ENCODE measurements at places on chromosomes 16 and 17. TPM values are rescaled to one million over a fixed set of nuclear protein-coding genes. Genes with fewer than 3 reads are reported as not detected.

DNA sequence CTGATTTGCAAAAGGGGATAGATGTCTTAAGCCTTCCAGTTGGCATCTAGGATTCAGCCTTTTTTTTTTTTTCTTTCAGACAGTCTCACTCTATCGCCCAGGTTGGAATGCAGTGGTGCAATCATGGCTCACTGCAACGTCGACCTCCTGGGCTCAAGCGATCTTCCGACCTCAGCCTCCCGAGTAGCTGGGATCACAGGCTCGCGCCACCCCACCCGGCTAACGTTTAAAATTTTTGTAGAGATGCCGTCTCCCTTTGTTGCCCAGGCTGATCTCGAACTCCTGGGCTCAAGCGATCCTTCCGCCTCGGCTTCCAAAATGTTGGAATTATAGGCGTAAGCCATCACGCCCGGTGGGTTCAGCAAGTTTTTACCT is 571 bp upstream of the CCP110 start:
- peaks cover 45% of the 10 kb centered on the region for H3K4me1 ChIP-seq
- H3K27me3 ChIP-seq, result no peaks in the 10 kb centered on the region
- H3K27ac ChIP-seq, result no peak overlapping the region
- peaks cover 4% of the 10 kb centered on the region for H3K36me3 ChIP-seq

- no peak within 1 kb of the TSS for H3K27ac ChIP-seq
- DNase-seq, result peak; percentile 79
- H3K27me3 ChIP-seq, result peaks cover 78% of the 10 kb centered on the region
- no peaks in the 10 kb centered on the region for H3K36me3 ChIP-seq
- peak within 1 kb of the TSS; percentile 59 for H3K4me3 ChIP-seq
Observed at GRCh38 chr16:86566601-86566965, at the start of gene FOXC2. Gene FOXC2 (plus strand): TSS chr16:86566829. CDS start chr16:86567336, 507 bp downstream.

DNA sequence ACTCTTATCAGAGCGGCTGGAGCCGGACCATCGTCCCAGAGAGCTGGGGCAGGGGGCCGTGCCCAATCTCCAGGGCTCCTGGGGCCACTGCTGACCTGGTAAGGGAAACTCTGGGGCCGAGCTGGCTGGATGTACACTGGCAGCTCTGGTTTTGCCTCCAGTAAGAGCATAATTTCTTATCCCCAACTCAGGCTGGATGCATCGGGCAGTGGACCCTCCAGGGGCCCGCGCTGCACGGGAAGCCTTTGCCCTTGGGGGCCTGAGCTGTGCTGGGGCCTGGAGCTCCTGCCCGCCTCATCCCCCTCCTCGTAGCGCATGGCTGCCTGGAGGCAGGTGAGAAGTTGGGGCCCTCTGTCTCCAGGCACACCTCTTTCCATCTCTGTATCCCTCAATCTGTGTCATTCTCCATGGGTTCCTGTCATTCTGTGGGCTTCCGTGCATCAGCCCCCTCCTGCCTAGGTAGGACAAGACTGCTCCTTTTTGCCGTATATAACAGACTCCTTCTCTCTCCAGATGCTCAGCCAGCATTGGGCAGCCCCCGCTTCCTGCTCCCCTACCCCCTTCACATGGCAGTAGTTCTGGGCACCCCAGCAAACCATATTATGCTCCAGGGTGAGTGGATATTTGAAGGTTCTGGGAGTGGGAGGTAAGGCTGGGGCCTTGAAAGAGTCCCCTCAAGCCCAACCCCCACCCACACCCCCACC is 9.4 kb upstream of the TMEM88 start:
- DNase-seq, result no peak
- H3K27ac ChIP-seq, result peak overlapping the region; percentile 97
- peaks cover 3% of the 10 kb centered on the region for H3K36me3 ChIP-seq
- H3K4me1 ChIP-seq, result peaks cover 87% of the 10 kb centered on the region

DNA sequence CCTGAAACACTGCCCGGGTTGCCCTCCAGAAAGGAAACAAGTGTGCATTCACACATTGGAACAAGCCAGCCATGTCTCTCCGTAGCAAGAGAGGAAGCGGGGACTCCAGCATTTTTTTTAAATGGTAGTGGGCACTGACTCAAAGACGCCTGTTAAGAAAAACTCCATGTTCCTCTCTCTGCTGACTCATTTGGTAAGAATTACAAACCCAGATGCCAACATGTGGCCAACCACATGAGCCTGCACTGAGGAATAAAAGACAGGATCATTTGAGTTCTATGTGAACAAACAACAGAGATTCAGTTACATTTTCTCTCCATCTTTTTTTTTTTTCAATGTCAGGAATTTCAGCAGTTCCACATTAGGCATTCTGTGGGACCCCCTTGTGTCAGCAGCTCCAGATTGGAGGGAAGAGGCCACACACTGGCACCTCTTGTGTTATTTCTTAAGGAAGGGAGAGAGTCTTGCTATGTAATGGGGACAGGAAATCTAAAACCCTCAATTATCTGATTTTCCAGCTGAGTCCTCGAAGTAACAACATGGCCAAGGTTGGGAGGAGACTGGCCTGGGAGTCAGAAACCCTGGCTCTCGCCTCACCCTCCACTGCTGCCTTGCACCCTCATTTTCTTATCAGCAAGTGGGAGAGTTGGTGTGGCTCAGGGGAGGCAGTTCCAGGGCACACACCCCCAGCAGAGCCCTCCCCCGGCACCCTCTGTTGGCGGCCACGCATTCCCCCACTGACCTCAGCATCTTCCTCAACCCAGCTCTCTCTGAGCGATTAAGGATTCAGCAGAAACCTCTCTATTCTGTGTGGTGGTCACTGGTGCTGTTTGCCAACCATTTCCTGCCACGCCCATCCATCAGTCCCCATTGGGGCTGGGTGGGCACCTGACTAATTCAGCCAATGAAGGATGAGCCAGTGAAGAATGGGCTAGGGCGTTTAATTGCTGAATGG is 173.0 kb downstream of the FOXL1 start:
- no peak overlapping the region for H3K4me3 ChIP-seq
- H3K36me3 ChIP-seq, result no peaks in the 10 kb centered on the region
- no peaks in the 10 kb centered on the region for H3K27me3 ChIP-seq
- DNase-seq, result peak; percentile 29
- no peak overlapping the region for H3K27ac ChIP-seq
- H3K4me1 ChIP-seq, result no peaks in the 10 kb centered on the region

GRCh38 chr16:80231121-80231520 is 309.7 kb upstream of the DYNLRB2 start:
- no peaks in the 10 kb centered on the region for H3K36me3 ChIP-seq
- no peaks in the 10 kb centered on the region for H3K27me3 ChIP-seq
- no peaks in the 10 kb centered on the region for H3K4me1 ChIP-seq
- no peak for DNase-seq

GRCh38 chr16:35196313-35196712 is 1736.9 kb downstream of the TP53TG3F start:
- H3K27ac ChIP-seq, result no peak overlapping the region
- no peaks in the 10 kb centered on the region for H3K36me3 ChIP-seq
- no peak overlapping the region for H3K4me3 ChIP-seq
- H3K4me1 ChIP-seq, result no peaks in the 10 kb centered on the region

DNA sequence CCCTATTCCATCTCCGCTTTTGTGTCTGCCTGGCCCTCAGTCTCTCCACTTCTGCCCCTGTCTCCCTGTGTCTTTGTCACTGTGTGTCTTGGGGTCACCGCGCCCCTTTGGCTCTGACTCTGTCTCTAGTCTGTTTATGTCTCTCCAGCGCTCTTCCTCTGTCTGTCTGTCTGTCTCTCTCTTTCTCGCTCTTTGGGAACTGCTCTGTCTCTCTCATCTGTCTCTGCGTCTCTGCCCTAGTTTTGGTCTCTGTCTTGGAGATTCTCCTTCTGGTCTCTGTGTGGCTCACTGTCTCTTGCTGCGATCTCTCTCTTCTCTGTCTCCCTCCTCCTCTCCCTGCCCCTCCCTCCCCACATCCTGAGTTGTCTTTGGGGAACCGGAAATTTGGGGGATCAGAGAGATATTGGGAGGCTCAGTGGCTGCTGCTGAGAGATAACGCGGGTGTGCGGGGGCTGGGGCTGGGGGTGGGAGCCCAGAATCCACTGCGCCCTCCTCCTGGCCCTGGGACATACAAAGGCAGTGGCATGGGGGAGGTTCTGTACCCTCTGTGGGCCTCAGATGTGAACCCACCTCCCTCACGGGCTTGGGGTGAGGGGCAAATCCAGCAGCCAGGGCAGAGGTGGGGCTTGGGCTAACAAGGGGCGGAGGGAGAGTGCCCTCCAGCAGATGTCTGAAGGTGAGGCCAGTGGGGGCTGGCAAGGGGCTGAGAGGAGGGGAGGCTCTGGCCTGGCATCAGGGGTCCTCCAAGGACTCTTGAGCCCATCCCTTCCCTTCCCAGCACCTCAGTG is 24.4 kb downstream of the LAT start:
- no peak overlapping the region for H3K4me3 ChIP-seq
- no peak for DNase-seq

DNA sequence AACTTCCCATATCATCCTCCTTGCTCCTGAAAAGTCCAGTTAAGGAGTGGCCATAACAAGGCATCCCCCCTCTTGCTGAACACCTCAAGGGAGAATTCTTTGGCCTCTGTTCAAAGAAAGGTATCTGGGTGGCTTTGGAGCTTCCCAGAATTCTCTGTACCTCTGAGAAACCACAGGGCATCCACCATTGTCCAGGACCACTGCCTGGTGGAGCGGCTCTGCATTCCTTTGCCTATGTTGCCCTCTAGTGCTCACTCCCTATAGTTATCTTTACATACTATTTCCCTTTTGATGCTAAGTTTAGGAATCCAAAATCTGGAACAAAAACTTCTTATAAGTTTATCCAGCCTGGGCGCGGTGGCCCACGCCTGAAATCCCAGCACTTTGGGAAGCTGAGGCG is 30.3 kb downstream of the CHD9NB start:
- no peak overlapping the region for H3K27ac ChIP-seq
- H3K4me3 ChIP-seq, result no peak overlapping the region
- no peak for DNase-seq
- no peaks in the 10 kb centered on the region for H3K27me3 ChIP-seq
- no peaks in the 10 kb centered on the region for H3K4me1 ChIP-seq

DNA sequence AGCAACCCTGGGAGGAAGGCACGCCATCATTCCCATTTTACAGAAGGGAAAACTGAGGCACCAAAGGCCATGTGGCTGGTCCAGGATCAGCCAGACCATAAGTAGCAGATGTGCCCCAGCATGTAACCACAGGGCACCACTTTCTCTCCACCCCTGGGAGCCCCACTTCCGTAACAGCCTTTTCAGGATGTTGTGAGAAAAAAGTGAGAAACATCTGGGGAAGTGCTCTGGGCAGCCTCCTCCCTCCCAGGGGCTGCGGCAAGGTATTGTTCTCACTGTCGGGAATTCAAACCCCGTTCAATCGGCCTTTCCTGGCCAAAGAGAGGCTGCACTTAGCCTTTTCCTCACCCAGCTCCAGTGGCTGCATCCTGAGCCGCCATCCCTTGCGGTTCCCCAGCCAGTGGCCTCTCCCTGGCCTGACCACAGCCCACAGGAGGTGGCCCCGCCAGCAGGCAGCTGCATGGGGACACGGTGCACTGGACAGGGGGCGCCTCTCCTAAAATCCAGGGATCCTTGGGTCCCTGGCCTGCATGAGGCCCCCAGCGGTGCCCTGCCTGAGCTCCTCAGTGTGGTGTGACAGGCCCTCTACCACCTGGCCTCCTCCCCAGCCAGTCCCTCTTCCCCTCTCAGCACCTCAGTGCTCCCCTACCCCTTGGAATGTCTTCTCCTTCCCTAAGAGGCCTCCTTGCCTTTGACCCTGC is 5.7 kb upstream of the CDH5 start:
- no peak overlapping the region for H3K4me3 ChIP-seq
- DNase-seq, result no peak
- H3K27ac ChIP-seq, result peak overlapping the region; percentile 47
- H3K4me1 ChIP-seq, result peaks cover 63% of the 10 kb centered on the region
- no peaks in the 10 kb centered on the region for H3K27me3 ChIP-seq

GRCh38 chr17:41125064-41125463 is 1.1 kb upstream of the KRTAP4-12 start:
- H3K27ac ChIP-seq, result no peak overlapping the region
- DNase-seq, result no peak
- no peaks in the 10 kb centered on the region for H3K27me3 ChIP-seq
- no peaks in the 10 kb centered on the region for H3K36me3 ChIP-seq

GRCh38 chr17:60630352-60630751 is 30.4 kb downstream of the PPM1D start:
- H3K4me1 ChIP-seq, result no peaks in the 10 kb centered on the region
- H3K36me3 ChIP-seq, result peaks cover 54% of the 10 kb centered on the region
- no peak overlapping the region for H3K4me3 ChIP-seq
- DNase-seq, result no peak
- peak overlapping the region; percentile 41 for H3K27ac ChIP-seq

GRCh38 chr17:32288615-32289014 is 23.0 kb downstream of the RHBDL3 start:
- no peak overlapping the region for H3K27ac ChIP-seq
- no peak for DNase-seq
- H3K27me3 ChIP-seq, result no peaks in the 10 kb centered on the region
- no peak overlapping the region for H3K4me3 ChIP-seq

DNA sequence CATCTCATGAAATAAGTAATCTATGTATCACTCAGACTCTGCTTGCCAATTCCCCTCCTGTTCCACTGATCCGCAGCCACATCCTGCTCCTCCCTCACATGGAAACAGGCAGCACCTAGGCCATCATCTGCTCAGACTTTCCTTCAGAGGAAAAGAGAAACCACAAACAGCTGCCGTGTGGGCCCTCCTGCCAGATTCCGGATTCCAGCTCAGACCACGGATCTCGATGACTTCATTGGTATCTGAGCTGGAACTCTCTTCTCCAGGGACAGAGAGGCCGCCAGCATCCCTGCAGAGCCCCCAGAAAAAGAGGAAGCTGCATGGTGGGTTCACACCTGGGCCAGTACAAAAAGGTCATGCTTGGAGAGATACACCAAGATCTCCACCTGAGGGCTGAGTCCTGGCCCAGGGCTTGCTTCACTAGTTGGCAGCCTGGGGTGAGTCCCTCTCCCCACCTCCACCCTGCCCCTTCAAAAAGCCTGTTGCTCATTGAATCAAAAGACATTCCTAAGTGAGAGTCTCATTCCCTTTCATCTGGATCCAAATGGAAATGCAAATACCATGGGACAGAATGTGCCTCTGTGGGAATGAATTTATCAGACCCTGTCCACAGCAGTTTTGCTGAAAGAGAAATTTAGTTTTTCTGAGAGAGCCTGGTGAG is 47.2 kb downstream of the HOXB1 start:
- H3K4me1 ChIP-seq, result peaks cover 13% of the 10 kb centered on the region
- no peak overlapping the region for H3K27ac ChIP-seq
- no peak for DNase-seq
- no peaks in the 10 kb centered on the region for H3K36me3 ChIP-seq

Gene CEP112
- total RNA-seq, result 30.4 TPM

Gene SEC14L1
- 202 TPM for total RNA-seq

Gene EPOP
- 0.51 TPM for total RNA-seq

Gene KRTAP3-2
- total RNA-seq, result not detected

All from spleen (tissue), 13 donors.